A172 (cell line): ENCODE measurements at places on chromosomes 5 and 9. TPM values are rescaled to one million over a fixed set of nuclear protein-coding genes. Genes with fewer than 3 reads are reported as not detected.
A peak's percentile ranks its signal among the peaks of the same experiment; 100 is the strongest.

Gene PCA3
- total RNA-seq = not detected in 2 replicates

Gene CDX1
- not detected in 2 replicates for total RNA-seq

Gene ZNF354C
- total RNA-seq = not detected in 2 replicates

Gene TICAM2
- 10.0 and 11.1 TPM in 2 replicates for total RNA-seq

Gene TSSK1B
- not detected in 2 replicates for total RNA-seq

Gene CDC42SE2
- total RNA-seq = 49.6 and 52.3 TPM in 2 replicates

Gene TRIM23
- total RNA-seq = 22.1 and 23.2 TPM in 2 replicates

Gene PLCXD3
- 2.8 TPM in 2 replicates for total RNA-seq

Gene ANKRD55
- not detected in 2 replicates for total RNA-seq

- DNase-seq = peak; percentile 55
These were observed 14.4 kb downstream of the CKMT2 start for GRCh38 chr5:81247441-81247972.

GRCh38 chr5:142048272-142048671 lies 35.4 kb upstream of the GNPDA1 start:
- no peak for DNase-seq

DNA sequence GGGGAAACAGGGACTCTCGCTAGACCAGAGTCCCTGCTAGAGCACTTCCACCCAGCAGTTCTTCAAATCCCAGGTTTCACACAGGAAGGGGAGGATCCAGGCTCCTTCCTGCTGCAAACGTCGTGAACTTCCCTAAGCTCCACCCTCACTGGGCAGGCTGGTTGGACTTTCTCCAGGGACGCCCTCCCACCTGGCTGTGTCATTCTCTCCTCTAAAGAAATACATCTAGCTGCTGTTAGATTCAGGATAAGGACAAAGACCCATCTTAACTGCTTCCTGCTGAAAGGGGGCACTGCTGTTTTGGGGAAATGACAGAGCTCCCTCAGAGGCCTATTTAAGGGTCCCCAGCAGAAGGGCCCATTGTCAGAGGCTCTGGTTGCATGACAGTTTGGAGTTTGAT lies 230.7 kb downstream of the SEMA6A start:
- DNase-seq = peak; percentile 4

DNA sequence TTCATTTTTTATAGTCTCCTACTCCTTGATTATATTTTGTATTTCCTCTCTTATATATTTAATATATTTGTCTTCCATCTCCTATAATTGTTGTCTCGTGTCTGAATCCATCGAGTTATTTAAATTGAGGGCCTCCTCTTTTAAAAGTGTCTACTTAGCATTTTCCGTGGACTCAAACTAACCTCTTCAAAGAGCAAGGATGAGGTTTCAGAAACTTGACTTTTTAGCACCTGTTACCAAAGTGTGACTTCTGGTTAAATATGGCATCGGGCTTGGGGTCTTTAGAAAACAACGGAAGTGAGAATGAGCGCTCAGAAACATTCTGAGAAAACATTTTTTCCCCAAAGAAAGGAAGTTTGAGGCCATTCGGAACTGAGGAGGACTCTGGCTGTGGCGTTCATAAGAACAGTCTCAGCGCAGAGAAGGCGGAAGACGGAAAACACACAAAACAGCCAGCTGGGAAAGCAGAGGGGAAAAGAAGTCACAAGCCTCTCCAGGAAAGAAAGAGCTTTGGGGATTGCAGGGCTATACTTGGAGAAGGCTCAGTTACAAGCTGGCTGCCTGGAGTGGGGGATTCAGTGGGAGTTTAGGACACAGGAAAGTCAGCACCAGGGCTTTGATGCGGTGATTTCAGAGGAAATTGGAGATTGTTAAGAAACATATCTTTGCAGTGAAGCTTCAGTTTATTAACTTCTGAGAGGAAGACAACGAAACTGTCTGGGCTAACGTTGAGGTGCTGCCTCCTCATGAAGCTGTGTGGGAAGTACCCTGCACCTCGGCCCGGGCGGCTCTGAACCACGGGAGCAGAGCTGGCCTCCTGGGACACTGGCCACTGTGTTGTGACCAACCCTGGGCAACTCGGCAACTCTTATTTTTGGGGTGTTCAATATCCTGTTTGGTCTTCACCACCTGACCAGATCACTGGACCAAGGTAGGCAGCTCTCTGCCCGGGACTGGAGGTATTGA lies 25.1 kb upstream of the IRX2 start:
- DNase-seq = no peak

DNA sequence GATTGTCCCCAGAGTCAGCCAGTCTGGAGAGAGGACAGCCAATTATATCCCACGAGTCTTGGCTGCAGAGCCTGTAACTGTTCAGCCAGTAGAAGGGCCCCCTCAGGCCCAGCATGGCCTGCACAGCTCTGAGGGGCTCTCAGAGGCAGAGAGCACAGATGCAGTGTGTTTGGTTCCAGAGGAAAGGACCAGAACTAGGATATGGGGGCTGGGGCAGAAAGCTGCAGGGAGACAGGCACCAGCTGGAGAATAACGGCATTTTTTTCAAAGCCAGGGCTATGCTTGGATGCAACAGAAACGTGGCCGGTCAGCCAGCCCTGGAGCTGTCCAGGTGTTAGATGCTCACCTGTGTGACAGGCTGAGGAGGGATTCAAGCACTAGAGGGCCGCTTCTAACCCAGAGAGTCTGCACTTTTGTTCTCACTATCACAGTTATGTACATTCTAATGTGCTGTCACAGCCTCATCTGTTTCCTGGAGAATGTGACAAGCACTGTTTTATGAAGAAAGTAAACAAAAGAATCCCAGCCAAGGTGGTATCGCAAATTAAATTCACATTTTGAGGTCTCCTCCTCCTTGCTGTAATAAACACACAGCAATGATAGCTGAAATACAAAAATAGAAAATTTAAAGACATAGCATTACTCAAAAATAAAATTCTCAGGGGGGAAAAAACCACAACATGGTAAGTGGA lies 96.5 kb downstream of the GABBR2 start:
- DNase-seq = no peak

DNA sequence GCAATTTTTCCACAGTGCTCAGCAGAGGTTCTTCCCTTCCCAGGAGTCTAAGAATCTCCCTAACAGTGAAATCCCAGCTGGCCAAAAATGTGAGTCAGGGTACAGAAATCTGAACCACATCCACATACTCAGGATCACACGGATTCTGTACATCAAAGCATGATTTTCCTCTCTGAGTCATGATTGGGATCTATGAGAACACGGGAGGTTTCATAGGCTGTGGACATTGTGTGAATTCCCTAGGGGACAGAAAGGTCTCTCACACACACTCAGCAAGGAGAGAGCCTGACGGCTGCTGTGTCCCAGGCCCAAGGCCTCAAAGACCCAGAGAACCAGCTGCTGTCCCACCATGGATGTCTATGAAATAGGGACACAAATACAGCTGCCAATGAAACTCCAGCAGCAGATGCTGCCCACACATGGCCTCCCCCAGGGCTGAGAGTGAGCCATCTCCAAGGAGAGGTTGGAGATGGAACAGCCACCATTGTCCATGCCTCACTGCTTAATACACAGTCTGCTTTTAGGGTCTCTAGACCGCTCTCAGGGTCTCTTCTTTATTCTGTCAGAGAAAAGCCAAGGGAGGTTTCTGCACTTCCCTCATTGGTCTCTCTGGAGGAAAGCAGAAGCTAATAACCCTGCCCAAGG lies 102.7 kb downstream of the ADAMTS12 start:
- DNase-seq = peak; percentile 96

DNA sequence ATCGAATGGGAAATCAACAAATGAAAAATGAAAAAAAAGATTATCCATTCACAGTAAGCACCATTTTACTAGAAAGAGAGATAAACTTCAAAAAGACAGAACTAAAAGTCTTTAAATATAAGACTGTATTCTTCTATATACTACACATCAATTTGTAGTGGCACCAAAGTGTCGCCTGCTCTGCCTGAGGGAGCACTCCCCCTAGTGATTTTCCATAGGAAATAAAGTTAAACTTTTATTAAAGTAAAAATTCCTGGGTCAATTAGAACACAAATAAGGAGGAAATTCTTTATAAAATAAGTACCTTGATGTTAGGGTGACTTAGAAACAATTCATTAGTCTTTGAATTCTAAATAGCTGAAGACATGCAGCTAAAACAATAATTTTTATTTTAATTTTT lies 9.7 kb downstream of the RAD1 start:
- DNase-seq = no peak

DNA sequence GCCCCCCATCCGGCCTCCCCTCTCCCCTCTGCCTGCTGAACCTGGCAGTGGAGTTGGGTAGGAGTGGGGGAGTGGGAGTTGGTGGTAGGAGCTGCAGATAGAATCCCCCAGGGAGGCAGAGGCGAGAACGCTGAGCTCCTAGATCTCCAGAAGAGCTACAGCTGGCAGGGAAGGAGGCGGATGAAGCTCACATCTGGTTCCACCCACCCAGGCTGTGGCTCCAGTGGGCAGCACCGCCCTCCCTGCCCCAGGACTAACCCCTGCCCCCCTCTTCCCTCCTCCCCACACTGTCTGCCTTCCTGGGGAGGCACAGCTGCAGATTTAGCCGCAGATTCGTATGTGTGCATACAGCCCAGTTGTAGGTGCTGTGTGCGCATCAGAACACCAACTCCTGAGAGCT lies 34.2 kb downstream of the C9orf50 start:
- DNase-seq = no peak

GRCh38 chr9:107929443-107929842 lies 439.9 kb upstream of the KLF4 start:
- no peak for DNase-seq

GRCh38 chr5:56433039-56433617 lies 200.0 kb upstream of the ANKRD55 start:
- no peak for DNase-seq

DNA sequence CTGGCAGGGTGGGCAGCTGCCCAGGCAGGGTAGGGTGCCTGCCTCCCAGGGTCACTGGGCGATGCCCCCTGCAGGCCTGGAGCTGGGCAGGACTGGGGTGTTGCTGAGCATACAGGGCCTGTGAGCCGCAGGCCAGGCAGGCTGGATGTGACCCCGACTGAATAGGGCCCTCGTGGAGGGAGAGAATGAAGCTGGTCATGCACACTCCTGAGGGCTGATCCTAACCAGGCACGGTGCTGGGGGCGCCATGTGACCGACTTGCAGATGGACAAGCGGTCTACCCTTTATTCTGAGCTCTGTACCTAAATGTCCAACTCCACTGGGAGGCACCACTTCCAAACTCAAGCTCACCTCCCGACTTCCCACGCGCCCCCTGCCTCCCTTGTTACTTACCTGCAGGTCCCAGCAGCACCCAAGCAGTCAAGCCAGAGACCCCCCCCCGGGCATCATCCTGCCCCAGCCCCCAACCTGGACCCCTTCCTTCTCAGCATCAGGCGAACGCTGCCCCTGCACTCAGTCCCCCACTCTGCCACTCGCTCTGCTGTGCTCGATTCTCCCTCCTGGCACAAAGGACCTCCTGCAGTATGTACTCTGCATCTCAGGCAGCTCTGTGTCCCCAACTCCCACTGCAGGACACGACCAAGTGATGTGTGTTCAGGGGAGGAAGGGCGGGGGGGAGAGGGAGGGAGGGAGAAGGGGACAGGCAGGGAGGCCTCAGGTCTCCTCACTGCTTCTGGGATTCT lies 76.8 kb upstream of the PHYKPL start:
- DNase-seq = no peak

DNA sequence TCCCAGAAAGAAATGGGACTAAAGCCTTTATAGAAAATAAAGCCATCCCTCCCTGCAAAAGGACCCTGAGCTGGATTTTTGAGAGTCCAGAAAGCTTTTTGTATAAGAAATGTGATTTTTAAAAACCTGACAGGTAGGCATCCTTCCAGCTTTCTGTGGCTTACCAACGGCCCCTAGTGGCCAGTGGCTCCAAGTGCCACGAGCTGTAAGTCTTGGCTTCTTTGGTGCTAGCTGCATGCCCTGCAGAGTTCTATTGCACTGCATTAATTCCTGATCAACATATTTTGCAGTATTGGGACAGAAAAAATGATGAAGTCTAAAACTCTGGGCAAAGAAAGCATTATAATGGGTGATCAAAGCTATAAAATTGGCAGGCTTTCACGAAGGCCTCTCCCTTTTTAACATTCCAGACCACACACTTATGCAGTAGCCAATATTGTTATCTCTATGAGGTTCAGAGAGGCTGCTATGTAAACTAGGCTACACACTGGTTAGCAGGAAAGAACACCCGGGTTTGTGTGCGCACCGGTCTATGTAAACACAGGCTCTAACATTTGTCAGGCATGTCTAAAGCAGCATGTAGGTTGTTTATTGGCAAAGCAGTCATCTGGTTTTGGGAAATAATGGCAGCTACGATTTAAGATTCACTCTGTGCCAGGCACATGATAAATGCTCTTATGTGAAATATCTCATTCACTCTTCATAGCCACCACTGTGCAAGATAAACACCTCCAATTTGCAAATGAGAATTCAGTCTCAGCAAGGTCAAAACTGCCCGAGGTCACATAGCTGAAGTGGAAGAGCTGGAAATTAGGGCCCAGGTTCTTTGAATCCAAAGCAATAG lies 55.2 kb downstream of the NMUR2 start:
- DNase-seq = peak; percentile 33

- no peak for DNase-seq
These were observed 68.1 kb downstream of the ARHGEF28 start for GRCh38 chr5:73694089-73694488.

DNA sequence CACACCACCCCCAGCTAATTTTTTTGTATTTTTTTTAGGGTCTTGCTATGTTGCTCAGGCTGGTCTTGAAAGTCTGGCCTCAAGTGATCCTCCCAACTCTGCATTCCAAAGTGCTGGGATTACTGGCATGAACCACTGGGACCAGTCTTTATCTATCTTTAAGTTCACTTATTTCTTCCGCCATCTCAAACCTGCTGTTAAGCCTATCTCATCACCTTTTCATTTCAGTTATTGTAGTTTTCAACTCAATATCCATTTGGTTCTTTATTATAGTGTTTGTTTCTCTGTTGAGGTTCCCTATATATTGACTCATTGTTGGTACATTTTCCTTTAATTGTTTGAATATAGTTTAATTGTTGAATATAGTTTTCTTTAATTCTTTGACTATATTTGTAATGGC lies 48.1 kb downstream of the GALNT12 start:
- no peak for DNase-seq

- DNase-seq = no peak
These were observed 1.2 kb downstream of the BNC2 start for GRCh38 chr9:16869131-16869881.

GRCh38 chr9:87324613-87325194 lies 173.0 kb upstream of the DAPK1 start:
- peak; percentile 59 for DNase-seq

GRCh38 chr9:515665-516064 lies 301.0 kb downstream of the DOCK8 start:
- DNase-seq = no peak
